ENCODE measurements at places on chromosomes 12 and 14.

- DNase-seq = no peak
Observed at GRCh38 chr14:74425525-74426201, 347 bp downstream of the SYNDIG1L start.

DNA sequence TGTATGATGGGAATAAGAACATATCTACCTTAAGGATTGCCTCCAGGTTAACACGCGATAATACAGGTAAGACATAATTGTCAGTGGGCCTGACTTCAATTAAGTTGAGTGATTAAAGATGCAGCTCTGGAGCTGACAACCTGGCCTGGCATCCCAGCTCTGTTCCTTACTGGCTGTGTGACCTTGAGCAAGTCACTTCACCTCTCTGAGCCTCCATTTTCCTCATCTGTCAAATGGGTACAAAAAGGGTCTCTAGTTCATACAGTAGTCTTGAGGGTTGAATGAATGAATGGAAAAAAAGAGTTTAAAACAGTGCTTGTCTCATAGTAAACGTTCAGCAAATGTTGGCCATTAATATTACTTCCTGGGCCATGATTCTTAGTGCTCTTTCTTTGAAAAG lies 213.9 kb downstream of the PHETA1 start:
- DNase-seq = no peak

DNA sequence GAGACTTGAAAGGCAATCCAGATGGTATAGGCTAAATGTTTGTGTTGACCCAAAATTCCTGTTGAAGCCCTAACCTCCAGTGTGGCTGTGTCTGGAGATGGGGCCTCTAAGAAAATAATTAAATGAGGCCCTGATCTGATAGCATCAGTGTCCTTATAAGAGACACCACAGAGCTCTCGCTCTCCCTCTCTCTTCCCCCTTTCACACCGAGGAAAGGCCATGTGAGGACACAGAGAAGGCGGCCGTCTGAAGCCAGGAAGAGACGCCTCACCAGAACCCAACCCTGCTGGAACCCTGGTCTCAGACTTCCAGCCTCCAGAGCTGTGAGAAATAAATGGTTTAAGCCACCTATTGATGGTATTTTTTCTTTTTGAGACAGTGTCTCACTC lies 87.5 kb downstream of the SCARB1 start:
- no peak for DNase-seq

DNA sequence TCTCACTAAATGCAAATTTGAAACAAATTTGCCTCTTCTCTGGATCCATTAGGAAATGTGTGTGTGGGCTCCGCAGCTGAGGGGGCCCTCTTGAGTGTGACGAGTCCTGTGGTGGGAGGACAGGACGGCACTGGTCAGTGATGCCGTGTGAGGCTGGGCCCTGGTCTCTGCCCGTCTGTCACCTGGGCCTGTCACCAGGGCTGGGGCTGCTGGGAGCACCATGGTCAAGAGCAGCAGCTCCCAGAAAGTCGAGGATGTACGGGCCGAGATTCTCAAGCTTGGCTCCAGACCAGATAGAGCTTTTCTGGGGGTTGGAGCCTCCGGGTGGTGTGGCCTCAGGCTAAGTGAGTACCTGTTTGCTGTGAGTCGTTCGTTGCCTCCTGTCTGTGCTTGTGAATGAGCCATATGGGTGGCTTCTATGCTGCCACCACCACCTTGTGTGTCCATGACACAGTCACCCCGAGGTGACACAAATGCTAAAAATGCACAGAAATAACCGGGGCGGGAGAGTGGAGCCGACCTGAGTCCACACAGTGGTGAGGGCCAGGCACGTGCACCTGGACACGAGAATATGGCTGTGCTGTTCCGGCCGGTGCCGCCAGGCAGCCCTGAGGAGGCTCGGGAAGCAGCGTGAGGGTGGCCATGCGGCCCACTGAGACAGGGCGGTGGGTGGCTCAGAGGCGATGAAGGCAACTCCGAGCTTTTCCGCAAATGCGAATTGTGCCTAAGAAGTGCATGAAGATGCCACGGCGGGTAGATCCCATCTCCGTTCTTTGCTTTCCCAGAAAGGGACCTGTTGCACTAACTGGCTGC lies 8.7 kb downstream of the PGAM5 start:
- no peak for DNase-seq

DNA sequence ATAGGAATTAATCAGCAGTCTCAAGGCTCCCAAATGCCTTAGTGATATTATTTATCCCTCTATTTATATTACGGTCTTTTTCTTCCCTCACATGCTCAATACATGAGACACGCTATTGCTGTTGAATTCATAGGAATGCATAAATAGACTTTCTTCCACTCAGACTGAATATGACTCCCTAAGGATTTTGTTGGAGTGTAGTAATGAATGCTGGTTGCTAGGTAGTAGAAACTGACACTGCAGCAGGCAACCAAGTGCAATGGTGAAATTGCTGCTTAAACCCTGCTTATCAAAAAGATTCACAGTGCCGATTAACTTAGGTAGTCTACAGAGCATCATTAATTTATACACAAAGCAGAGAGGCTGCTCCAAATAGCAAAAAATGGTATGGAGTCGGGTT lies 168.2 kb downstream of the KCNC2 start:
- no peak for DNase-seq

DNA sequence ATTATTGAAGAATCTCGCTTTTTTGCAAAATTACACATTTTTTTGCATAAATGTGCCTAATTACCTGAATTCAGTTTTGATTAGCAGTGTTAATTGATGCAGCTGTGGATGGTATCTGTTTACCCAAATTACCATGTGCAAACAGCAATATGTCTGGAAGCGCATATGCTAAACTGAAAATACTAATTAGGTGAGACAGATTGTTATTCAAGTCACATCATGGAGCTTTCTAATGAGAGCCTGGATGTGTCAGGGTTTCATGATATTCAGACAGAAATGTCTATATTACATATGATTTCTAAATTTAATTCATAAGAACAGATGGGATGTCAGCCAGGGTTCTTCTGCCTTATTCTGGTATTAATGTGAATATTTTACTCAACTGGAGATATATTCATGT lies 74.9 kb downstream of the RMST start:
- no peak for DNase-seq

DNA sequence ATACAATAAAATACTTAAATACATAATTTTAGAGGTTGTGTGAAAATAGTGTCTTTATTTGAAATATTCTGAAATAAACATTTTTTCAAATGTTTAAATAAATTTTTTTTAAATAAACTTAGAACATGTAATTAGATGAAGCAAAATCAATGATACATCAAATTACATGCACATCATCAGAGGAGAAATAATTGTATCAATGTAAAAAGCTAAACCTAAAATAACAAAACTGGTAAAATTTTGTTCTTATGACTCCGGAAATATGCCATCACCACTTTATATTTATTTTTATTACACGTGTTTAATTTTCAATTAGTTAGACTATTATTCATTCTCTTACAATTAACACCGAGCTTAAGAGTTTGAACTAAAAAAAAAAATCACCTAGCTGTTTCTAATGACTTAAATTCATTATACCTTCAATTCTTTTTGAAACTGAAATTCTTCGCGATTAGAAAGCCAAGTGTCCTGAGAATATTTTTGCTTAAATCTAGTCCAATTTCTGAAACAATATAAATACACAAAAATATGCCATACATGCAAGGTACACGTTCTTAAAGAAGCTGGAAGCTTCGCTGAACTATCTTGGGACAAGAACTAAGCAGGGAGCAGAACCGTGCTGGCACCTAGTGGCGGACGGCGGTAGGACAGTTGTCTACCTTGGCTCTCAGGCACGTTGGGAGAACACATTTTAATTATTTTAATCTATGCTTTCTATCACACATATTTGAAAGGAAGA lies 230.5 kb downstream of the SLC25A21 start:
- DNase-seq = peak; percentile 39

- DNase-seq = no peak
Observed at GRCh38 chr12:77687321-77687720, 143.4 kb upstream of the NAV3 start.

- DNase-seq = no peak
Observed at GRCh38 chr14:82837611-82838140, 1304.0 kb upstream of the SEL1L start.

Data from NCI-H2171 (cell line).